Neural progenitor cell (in vitro differentiated cells): ENCODE measurements at places on chromosomes 2 and 18. TPM values are rescaled to one million over a fixed set of nuclear protein-coding genes. Genes with fewer than 3 reads are reported as not detected.

- no peaks in the 10 kb centered on the region for H3K36me3 ChIP-seq
- no peak for DNase-seq
- H3K27me3 ChIP-seq: no peaks in the 10 kb centered on the region
- H3K4me1 ChIP-seq: no peaks in the 10 kb centered on the region
These were observed 72.9 kb upstream of the SYT4 start for GRCh38 chr18:43350176-43350575.

- H3K27me3 ChIP-seq: no peaks in the 10 kb centered on the region
- peaks cover 8% of the 10 kb centered on the region for H3K4me1 ChIP-seq
- peak; percentile 55 for DNase-seq
These were observed 127.3 kb downstream of the RNF144A start for GRCh38 chr2:7044253-7045250.

GRCh38 chr2:120075545-120075944 lies 62.7 kb downstream of the EPB41L5 start:
- no peaks in the 10 kb centered on the region for H3K4me1 ChIP-seq
- no peak overlapping the region for H3K27ac ChIP-seq
- H3K27me3 ChIP-seq: no peaks in the 10 kb centered on the region
- H3K4me3 ChIP-seq: no peak overlapping the region
- H3K36me3 ChIP-seq: peaks cover 13% of the 10 kb centered on the region

GRCh38 chr18:21115519-21116411 lies 4.2 kb upstream of the ROCK1 start:
- DNase-seq: peak; percentile 39
- peaks cover 6% of the 10 kb centered on the region for H3K4me1 ChIP-seq
- peaks cover 19% of the 10 kb centered on the region for H3K27me3 ChIP-seq
- H3K4me3 ChIP-seq: no peak overlapping the region
- no peak overlapping the region for H3K27ac ChIP-seq
- no peaks in the 10 kb centered on the region for H3K36me3 ChIP-seq

- peaks cover 4% of the 10 kb centered on the region for H3K4me1 ChIP-seq
- DNase-seq: no peak
- no peak overlapping the region for H3K4me3 ChIP-seq
- H3K36me3 ChIP-seq: no peaks in the 10 kb centered on the region
- peaks cover 2% of the 10 kb centered on the region for H3K27me3 ChIP-seq
These were observed 16.4 kb downstream of the TCF23 start for GRCh38 chr2:27164960-27165763.

GRCh38 chr2:54015798-54016699 lies 45.3 kb upstream of the PSME4 start:
- no peak overlapping the region for H3K27ac ChIP-seq
- no peak overlapping the region for H3K4me3 ChIP-seq
- H3K4me1 ChIP-seq: no peaks in the 10 kb centered on the region
- DNase-seq: no peak

GRCh38 chr2:120445449-120446143 lies 99.7 kb downstream of the INHBB start:
- no peak for DNase-seq
- no peaks in the 10 kb centered on the region for H3K36me3 ChIP-seq
- H3K27me3 ChIP-seq: peaks cover 98% of the 10 kb centered on the region

The CCDC178 gene
- total RNA-seq: 0.31 and 0.51 TPM in 2 replicates
